ENCODE measurements at places on chromosomes 7 and 10.

DNA sequence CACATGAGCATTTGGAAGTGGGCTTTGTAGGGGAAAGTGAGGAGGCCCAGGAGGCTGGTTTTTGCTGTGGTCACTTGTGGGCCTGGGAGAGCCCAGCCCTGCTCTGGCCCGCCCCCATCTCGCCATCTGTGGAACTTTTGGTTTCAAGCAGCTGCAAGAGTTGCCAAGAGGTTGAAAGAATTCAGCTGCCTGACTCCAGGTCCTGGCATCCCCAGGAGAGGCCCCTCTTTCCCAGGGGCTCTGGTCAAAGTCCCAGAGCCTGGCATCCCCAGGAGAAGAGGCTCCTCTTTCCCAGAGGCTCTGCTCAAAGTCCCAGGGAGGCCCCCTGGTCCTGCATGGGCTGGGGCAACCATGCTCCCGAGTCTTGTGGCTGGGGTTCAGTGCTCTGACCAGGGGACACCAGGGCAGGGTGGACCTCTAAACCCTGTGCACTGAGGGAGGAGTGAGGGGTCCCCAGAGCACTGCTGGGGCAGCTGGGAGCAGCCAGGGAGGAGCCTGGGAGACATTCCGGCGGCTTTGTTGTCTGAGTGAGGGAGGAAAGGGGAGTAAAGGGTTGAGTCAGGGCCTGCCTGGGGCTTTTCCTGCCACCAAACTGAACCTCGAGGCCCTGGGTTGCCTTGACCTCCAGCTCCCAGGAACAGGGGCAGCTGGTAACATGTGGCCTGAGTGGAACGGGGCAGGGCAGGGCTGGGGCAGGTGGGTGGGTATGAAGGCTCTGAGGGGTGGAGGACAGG is 27.7 kb upstream of the CSGALNACT2 start:
- no peak for DNase-seq

GRCh38 chr10:98916526-98917125 is 319.0 kb downstream of the HPSE2 start:
- no peak for DNase-seq

DNA sequence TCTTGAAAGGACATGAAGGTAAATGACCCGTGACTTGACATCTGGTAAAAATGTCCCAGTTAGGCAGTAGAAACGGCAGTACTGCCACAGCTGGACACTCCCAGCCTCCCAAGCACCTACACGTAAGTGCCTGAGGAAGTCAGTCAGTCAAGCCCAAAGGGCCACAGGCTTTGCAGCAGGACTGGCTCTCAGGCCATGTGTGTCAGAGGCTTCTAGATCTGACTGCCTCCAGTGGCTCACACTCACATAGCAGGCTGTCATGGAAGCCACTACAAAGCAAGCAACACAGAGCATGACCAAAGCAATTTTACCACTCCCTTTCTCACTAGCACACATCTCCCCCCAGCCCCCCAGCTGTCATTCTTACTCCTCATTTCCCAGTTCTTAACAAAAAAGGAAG is 17.8 kb upstream of the CCNJ start:
- no peak for DNase-seq

DNA sequence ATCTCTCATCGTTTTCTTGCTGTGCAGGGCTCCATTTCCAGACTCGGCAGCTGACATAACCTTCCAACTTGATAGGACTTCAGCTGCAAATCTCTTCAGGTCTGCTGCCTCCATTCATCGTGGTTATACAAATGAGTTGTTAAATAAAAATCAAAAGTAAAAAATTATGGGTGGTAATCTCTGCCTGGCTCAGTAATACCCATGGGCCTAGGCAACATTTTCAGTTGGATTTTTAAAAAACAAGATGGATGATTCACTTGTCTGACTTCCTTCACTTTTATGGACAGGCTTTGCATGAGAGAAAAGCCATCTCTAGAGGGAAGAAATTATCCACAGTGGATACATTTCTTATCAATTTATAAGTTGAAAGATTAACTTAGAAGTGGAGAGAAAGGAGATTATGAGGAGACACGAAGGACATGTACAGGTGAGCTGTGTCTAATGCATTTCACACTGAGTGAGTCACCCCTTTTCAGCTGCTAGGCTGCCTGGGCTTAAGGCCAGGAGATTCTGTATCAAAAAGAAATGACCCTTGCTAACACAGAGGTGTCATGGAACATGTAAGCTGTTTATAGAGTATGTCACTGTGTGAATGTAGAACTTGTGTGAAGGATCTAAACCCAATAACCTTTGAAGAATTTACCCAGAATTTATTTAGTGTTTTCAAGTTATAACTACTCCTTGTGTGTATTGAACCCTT is 495.1 kb downstream of the AUTS2 start:
- DNase-seq = no peak

- no peak for DNase-seq
Measured at GRCh38 chr7:48786951-48787350, 137.4 kb upstream of the CDC14C start.

DNA sequence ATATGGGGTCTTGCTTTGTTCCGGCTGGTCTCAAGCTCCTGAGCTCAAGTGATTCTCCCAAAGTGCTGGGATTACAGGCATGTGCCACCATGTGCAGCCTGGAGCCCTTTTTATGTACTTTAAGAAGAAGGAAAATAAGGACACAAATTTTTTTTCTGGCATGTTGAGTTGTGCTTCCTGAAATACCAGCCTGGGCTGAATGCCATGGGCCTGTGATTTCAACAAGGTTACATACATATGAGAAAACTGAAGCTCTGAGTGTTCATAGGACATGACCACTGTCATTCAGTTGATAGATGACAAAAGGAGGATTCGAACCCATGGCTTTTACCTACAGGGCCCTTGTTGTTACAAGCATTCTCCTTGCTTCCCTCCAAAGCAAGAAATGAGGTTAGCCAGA is 36.1 kb downstream of the ST8SIA6 start:
- DNase-seq = no peak

DNA sequence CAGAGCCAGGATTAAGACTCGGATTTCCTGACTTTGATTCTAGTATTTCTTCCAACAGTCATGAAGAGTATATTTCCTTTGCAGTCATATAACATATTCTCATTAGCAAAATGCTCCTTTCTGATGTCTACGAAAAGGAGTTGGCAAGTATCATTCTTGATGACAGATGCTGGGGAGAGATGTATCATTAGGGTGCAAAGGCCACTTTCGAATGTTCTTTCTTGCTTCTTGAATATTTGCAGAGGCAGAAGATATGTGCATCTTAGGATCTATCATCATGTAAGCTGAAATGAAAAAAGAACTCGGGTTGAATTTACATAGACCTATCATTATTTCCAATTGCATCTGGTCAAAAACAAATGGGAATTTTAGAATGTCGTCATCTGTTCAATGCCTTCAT is 294.4 kb downstream of the BAMBI start:
- DNase-seq = no peak

DNA sequence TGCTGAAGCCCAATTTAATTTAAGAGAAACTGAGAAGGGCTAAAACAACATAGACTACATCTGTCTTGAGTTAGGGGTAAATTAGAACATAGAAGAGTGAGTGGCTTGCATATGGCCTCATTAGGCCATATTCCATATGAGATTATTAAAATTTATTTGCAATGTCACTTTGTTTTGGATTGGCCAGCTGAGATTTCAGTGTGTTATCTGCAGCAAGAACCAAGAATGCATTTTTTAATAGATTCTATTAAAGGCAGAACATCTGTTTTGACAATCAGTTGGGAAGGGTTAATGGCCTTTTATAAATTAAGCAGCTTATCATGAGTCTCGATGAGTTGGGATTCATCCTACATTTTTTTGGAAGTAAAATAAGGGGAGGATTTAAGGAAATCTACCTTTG is 236.2 kb downstream of the DGKB start:
- DNase-seq = no peak

GRCh38 chr10:34716958-34717357 is 98.1 kb downstream of the PARD3 start:
- no peak for DNase-seq

- DNase-seq = peak; percentile 66
Measured at GRCh38 chr7:92904244-92905131, 68.1 kb upstream of the CDK6 start.

DNA sequence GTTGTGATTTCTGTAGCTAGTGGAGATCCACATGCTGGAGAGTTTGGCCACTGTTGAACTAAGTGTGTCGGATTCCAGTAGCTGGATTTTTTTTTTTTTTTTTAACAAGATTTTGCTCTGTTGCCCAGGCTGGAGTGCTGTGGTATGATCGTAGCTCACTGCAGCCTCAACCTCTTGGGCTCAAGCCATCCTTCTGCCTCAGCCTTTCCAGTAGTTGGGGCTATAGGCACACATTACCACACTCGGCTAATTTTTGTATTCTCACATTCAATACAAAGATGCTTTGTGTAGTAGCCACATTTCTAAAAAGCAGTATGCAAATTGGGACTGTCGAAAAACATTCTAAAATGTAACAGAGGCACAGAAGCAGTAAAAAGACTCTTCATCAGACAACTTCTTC is 63.5 kb downstream of the RABGEF1 start:
- no peak for DNase-seq

All from stimulated activated CD8-positive, alpha-beta memory T cell treated with anti-CD3 and anti-CD28 coated beads, Interleukin-4, amount 100 ng/mL, for 1 hour (primary cell).